ENCODE measurements at places on chromosomes 4 and X.

DNA sequence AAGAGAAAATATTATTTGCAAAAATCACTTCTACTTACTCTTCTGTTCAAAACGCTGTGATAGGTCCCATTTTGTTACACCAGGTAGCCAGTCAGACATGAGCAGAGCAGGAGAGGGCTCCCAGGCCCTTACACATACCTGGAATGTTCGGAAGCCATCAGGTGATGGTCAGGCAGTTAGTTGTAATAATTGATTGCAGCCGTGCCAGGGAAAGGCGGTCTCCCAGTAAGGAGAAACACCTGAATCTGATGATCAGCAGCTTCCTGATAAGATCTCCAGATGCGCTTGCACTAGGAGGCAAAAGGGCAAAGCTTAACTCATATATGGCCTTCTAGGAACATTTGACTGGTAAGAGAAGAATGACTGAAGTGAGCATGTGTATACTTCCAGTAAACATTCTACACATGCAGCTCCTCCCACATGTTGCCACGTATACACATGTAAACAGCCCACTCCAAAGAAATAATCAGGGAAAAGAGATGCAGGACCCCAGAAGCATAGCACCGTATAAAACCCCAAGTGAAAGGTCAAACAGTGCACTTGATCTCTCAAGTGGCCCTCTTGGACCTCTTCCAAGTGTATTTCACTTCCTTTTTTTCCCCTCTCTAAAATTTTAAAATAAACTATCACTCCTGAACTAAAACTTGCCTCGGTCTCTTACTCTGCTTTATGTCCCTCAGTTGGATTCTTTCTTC lies 1338.0 kb downstream of the FSTL5 start:
- no peak for DNase-seq

DNA sequence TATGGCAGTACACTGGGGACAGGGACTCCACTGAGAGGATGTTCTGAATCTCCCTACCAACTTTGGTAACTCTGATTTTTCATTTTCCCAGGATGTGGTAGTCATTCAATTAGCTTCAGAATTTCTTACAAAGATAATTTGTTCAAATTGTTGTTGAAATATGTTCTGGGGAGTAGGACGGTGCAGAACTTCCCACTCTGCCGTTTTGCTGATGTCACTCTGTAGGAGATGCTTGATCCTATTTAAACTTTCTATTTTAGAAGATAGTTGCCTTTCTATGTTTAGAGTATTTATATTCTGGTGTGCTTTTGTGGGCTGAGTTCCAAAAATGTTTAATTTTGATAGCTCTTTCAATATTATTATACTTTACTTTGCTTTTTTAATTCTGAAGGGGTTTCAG lies 55.2 kb downstream of the ADAM29 start:
- no peak for DNase-seq

- DNase-seq, result no peak
Measured at GRCh38 chrX:140822184-140822583, 112.6 kb downstream of the LINC00632 start.

- DNase-seq, result no peak
Measured at GRCh38 chrX:2578864-2579263, 78.1 kb upstream of the DHRSX start.

DNA sequence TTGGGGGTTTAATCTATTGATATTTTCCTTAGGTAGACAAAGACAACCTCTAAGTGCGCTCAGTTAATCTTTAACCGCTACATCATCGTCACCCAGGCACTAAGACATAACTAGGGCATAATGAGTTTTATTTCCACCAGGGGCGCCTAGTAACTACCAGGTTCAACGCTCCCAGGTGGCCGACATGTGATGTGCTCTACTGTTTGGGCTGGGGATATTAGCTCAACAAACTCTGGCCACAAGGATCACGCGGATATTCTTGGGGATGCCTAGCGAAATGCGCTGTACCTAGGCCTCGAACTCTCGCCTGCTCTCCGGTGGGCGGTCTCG lies 915 bp upstream of the RAB33B start:
- DNase-seq, result peak; percentile 68

DNA sequence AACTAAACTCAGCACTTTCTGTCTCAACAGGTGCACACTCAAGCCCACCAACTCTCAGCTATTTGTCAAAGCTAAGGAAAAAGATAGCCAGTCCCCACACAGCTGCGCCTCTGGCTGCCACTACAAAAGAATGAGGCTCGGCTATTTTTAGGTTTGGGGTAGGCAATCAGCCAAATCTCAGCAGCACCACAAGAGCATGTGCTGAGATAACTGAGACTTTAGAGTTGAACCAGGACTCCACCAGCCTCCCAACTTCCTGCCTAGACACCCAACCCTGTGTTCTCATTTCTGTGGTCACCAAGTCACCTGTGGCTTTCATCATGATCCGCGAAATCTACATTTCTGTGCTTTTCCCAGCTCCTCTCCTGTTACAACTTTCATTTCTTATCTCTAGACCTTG lies 28.0 kb downstream of the DMD start:
- DNase-seq, result no peak

- DNase-seq, result no peak
Measured at GRCh38 chr4:108694423-108694822, 44.0 kb downstream of the OSTC start.

DNA sequence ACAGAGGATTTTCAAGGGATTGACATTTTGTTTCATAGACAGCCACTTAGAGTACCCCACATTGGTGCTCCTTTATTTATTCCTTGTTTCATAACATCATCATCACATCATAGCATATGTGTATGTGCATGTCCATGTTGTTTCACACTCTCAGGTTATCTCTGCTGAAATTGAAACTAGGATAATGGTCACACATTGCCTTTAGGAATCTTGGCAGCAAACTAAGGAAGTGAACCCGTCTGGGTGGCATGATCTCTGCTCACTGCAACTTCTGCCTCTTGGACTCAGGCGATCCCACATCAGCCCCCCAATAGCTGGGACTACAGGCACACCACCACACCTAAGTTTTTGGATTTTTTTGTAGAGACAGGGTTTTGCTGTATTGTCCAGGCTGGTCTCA lies 234.2 kb upstream of the ANKRD50 start:
- DNase-seq, result no peak

DNA sequence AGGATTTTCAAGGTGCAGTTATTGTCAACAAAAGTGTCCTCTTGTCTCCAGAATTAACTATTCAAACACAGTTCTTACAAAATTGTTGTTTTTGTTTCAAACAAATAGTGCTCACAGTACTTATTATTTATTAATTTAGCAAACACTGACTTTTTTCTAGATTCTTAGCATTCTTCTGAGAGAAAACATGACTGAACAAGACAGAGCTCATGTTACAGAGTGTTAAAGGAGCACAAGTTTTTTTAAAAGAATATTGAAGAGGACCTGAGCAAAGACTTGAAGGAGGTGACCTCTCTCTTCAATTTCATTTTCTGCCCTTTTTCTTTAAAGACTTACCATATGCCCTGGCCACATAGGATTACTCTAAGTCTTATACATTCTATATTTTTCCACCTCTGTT lies 2220.3 kb upstream of the AGA start:
- DNase-seq, result no peak

DNA sequence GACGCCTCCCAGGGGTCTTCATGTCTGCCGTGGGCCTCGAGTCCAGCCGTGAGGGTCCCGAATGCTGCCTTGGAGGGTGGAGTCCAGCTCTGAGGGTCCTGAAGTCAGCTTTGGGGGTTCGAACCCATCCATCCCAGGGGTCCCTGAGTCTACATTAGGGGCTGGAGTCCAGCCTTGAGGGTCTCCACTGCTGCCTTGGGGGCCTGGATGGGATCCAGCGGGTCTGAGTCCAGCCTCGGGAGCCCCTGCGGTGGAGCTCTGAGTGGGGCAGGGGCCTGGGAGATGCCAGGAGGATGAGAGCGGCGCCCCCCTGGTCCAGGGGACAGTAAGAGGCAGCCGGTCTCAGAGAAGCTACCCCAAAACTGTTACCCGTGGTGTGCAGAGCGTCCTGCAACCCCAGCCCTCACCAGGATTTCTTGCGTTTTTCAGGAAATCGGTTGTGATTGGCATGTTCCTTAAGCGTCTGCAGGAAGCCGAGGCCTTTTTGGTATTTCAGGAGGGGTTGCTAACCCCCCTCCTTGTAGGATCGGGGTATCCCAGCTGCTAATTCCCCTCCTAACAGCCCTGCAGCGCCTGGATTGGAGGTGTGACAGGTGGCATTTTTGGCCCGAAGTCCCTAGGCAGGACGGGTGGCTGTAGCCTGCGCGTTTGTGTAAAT lies 1.7 kb upstream of the GTPBP6 start:
- DNase-seq, result no peak

DNA sequence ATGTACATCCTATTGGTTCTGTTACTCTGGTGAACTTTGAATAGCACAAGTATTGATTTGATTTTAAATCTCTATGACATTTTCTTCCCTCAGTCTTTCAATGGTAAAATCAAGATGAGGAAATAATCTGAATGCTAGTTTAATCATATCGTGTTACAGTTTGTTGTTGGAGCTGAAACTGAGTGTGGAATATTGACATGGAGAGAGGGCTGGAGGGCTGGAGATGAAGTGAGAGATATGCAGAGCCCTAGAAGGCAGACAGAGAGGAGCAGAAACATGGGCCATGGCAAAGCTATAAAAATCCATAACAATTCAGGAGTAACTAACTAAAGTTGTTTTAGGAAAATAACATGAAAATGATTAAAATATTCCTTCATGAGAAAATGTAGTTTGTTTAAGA lies 141.1 kb downstream of the BANK1 start:
- DNase-seq, result no peak

DNA sequence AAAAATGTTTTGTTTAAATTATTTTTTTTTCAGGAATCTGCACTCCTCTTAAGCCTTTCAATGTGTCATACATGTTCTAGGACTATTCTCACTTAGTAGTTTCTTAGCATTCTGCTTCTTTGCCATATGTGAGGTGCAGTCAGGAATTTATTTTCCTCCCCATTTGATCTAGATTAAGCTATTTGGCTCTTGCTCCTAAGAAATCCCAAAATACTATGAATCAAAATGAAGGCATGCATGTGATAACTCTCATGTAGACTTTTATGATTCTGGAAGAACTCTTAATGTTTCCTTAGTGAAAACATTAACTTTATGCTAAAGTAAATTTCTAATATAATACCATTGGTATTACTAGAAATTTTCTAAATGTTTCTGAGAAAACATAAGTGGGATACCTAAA lies 664.5 kb downstream of the RAPGEF2 start:
- no peak for DNase-seq

- DNase-seq, result no peak
Measured at GRCh38 chr4:171203425-171203824, 609.8 kb upstream of the GALNTL6 start.

GRCh38 chr4:3308691-3309090 lies 15.9 kb downstream of the RGS12 start:
- no peak for DNase-seq

DNA sequence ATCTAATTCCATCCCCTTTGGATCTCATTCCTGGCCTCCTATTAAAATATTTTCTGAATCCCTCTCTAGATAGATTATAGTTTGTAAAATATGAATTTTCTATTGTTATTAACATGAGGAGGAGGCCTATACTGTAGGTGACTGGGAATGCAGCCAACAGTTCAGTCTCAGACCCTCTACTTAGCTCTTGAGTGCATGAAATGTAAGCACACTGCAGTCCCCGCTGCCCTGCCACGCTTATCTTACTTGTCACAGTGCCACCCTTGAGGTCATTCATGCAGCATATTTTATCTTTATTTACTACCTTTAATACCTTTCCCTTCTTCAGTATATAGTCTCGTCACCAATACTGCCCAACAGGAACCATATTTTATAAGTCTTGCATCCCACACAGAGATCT lies 151.0 kb downstream of the CAMK2D start:
- DNase-seq, result no peak

DNA sequence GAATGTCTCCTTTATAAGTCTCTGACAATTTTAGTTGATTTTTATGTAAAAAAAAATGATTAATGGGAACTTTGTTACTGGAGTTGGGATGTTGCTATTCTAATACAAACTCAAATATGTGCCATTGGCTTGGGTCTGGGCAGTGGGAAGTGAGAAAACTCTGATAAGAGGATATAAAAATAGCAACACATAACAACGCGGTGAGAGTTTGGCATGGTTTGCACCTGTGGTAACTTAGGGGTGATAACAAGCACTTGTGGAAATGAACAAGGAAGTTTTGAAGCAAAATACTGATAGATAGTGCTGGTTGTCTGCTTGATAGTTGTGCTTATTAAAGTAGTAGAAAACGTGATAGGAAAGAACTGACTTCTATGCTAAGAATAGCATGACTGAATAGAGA lies 743.3 kb upstream of the AGA start:
- DNase-seq, result no peak

DNA sequence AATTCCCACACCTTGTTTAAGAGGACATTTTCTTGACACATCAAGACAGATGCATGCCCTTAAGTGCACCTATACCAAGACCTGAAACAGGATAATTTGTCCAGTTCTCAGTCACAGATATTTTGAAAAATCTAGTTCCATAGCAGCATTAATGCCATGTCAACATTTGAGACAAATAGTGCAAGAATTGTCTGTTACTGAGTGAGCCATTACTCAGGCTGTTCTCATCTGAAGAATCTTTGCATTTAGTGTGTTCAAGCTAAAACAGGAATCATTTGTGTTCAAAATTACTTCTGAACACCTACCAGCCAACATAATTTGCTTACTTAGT lies 354.9 kb downstream of the KCNIP4 start:
- DNase-seq, result no peak

DNA sequence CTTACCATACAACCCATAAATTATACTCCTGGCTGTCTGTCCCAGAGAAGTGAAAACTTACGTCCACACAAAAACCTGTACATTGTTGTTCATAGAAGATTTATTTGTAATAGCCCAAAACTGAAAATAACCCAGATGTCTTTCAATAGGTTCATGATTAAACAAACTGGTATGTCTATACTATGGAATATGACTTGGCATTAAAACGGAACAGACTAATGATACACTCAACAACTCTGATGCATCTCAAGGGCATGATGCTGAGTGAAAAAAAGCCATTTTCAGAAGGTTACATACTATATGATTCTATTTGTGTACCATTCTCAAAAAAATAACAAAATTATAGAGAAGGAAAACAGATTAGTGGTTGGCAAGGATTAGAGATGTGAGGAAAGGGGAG lies 11.6 kb upstream of the MND1 start:
- DNase-seq, result no peak

DNA sequence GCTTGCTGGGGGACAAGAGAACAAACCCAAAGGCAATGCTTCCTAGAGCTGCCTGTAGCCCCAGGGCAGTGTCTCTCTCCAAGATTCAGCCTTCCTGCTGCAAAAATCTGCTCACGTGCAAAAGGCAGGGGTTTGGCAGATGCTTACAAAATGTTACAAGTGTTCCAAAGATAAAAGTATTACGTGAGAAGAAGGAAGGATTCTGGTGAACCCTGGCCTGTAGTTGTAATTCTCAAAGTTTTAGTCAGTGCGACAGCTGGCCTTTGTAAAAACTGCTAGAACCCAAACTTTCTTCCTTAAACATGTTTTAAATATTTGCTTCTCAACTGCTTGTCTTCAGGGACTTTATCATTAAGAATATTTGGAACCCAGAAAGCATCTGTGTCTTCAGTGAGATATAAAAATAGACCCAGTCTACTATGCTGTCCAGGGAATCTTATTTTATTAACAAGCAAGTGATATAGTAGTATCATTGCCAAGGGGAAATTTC lies 232.3 kb downstream of the FRMPD4 start:
- no peak for DNase-seq

- DNase-seq, result no peak
Measured at GRCh38 chrX:47169726-47170515, 23.7 kb upstream of the UBA1 start.

GRCh38 chr4:106238820-106239420 lies 77.1 kb downstream of the TBCK start:
- no peak for DNase-seq

GRCh38 chr4:8821151-8821950 lies 50.3 kb downstream of the HMX1 start:
- DNase-seq, result no peak

Measured in GM12864 (cell line).